ENCODE measurements at places on chromosomes 2 and 18. TPM values are rescaled to one million over a fixed set of nuclear protein-coding genes. Genes with fewer than 3 reads are reported as not detected.

GRCh38 chr18:12750715-12751502 is 48.1 kb downstream of the PSMG2 start:
- no peak for DNase-seq

DNA sequence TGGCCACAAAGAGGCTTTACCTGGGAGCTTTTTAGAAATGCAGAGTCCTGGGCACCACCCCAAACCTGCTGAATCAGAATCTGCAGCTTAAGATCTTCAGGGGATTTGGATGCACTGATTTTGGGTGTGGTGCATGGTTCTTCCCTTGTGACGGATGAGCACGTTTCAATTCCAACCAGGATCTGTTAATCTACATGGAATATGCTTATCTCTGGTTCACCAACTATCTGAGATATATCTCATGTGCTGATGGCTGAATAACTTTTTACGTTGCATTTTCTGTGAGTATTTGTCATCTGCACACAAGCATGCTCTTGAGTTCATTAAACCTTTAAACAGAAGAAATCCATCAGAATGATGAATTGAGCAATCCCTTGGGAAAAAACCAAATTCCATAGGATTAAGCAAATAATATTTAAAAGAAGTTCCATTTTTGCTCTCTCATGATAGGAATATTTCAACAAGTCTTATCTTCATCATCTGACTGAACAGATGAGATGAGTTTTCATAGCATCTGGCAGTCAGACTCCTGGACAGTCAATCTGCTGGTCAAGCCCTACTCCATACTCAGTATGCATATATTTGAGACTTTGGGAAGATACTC is 120.6 kb downstream of the PLB1 start:
- DNase-seq = no peak

DNA sequence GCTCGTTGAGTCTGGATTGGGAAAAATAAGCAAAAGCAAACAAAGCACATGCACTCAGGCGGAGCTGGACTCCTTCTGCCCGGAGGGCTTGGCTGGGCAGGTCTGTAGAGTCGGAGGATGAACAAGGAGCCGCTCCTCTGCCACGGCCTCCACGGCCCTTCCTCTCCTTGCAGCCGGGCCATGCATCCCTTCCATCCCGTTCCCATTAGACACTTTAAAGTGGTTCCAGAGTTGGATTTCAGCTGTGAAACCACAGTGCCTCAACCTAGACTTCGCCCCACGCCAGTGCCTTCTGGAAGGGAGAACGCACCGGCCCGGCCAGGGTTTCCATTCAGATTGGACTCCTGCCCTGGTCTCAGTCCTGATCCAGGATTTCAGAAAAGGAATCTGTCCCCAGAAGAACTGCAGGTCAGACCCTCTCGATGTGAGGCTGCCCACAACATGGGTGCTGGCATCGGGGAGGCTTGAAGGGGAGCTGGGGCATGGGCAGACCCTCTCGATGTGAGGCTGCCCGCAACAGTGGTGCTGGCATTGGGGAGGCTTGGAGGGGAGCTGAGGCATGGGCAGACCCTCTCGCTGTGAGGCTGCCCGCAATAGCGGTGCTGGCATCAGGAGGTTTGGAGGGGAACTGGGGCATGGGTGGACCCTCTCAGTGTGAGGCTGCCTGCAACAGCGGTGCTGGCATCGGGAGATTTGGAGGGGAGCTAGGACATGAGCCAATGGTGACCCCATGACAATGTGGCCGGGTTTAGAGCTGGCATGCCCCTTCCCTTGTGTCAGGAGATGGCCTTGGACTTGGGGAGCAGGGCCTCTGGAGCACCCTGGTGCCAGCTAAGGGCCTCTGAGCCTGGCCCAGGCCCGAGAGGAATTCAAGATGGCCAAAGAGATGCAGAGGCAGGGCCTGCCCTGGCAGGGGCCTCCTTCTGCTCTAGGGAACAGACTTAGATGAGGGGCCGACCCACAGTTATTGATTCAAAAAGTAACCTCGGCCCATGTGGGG is 304.5 kb downstream of the NDUFA10 start:
- DNase-seq = no peak

Gene DUSP2
- 4.5 TPM for total RNA-seq

DNA sequence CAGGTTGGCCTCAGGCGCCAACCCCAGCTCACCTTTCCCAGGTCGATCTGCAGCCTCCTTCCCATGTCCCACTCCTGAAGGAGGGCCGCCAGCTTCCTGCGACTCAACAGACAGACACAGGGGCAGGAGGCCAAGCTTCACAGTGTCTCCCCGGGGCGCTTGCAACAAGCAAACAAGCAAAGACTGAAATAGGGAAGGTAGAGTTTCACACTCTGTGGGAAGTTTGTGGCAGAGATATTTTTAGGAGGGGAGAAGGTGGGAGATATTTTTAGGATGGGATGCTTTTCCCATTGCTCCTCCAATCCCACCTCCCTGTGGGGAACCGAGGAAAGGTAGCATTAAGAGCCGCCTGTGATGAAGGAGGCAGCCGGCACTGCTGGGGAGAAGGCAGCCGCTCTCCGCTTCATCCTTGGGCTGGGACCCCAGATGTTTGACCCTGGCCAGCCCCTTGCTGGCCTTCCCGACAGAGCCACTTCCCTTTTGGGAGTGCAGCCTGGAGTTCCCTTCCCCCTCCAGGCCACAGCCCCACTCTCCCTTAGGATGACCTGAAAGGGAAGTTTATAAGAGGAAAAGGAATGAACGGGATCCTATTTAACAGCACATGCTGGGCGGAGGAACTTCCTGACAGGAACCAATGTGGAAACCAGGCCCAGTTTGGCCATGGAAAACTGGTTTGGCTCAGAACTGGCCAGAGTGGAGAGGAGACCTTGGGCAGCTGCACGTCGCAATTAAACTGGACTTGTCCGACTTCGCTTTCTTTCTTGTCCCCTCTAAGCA is 142.2 kb upstream of the SMAD2 start:
- DNase-seq = no peak

- DNase-seq = no peak
Observed at GRCh38 chr18:46706968-46707367, 49.9 kb downstream of the ST8SIA5 start.

GRCh38 chr2:10331027-10331701 is 28.5 kb downstream of the HPCAL1 start:
- DNase-seq = no peak

- no peak for DNase-seq
Observed at GRCh38 chr2:214079032-214079431, 331.8 kb upstream of the VWC2L start.

Gene TRPM8
- 0.41 TPM for total RNA-seq

DNA sequence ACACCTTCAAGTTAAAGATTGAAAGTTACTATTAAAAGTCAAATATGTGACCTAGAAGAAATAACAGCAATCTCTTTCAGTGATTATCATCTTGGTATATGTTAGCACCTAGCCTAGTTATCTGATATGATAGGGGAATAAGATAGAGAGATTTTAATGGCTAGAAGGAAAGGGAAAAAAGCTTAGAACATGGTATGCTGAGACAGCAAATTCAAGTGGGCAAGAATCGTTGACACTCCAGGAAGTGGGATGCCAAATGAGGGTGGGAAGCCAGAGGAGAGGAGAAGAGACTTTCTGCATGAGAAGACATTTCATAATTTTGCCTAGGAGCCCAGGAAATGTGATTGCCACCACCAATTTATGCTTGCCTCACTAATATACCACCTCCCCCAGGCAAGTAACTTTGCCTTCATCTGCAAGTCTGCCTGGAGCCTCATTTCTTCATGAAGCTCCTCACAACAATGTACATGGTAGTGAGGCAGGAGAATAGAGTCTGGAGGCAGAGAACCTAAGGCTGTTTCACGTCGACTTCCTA is 504.9 kb downstream of the TNS1 start:
- no peak for DNase-seq

DNA sequence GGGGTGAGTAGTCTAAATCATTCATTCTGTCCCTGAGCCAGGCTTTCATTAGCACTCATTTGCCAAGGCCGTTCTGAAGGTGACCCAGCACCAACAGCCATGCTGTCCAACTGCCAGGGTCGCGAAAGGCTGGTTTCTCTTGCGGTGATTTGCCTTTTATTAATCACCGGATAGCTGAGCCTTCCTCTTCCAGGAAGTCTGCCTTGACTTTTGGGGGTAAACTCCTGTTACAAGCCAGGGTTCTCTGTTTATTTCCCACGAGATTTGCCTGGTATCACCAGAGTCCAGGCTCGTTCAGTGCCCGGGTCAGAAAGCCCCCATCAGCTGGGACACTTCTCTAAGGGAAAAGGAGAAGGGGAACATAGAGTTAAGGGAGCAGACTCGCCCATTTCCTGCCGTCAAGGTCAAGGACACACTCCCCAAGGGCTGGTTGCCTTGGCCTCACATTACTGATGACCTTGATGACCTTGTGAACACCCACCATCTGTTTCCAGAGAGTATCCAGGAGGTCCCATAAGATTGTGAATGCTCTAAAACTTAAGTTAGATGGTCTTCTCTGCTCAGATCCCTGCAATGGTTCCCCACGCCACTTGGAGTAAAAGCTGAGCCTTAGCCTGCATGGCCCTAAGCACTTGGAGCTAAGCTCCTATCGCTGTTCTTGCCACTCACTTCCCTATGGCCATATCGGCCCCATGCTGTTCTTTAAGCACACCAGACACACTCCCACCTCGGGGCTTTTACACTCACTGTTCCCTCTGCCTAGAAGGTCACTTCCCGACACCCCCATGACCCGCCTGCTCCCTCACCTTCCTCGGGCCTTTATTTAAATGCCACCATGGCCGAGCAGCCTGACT is 118.0 kb upstream of the STPG4 start:
- DNase-seq = no peak

DNA sequence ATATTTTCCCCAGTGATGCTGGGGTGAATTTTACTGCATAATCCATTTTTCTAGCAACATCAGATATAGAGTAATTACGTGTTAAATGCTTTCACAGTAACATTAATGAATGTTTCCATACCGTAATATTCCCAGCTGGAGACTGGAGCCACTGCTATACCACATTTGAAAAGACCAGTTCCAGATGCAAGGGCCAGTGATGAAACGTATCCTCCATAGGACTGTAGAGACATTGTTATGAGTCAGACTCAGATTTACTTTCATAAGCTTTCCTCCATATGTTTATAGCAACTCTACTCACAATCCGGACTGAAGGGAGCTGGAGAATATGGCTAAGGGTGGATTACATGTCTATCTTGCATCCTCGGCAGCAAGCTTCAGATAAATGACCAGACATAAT is 22.7 kb upstream of the GCG start:
- DNase-seq = no peak

Gene KRTCAP3
- total RNA-seq = not detected

Gene GALNT14
- 10.2 TPM for total RNA-seq

- no peak for DNase-seq
Observed at GRCh38 chr2:120762341-120763061, 26.8 kb downstream of the GLI2 start.

Gene GKN2
- not detected for total RNA-seq
